Stimulated activated CD4-positive, alpha-beta T cell treated with anti-CD3 and anti-CD28 coated beads, Interleukin-15, amount 100 ng/mL, for 1 hour (primary cell): ENCODE measurements at places on chromosomes 6 and 20.

GRCh38 chr20:43960231-43960630 lies 45.6 kb downstream of the TOX2 start:
- no peak for DNase-seq

DNA sequence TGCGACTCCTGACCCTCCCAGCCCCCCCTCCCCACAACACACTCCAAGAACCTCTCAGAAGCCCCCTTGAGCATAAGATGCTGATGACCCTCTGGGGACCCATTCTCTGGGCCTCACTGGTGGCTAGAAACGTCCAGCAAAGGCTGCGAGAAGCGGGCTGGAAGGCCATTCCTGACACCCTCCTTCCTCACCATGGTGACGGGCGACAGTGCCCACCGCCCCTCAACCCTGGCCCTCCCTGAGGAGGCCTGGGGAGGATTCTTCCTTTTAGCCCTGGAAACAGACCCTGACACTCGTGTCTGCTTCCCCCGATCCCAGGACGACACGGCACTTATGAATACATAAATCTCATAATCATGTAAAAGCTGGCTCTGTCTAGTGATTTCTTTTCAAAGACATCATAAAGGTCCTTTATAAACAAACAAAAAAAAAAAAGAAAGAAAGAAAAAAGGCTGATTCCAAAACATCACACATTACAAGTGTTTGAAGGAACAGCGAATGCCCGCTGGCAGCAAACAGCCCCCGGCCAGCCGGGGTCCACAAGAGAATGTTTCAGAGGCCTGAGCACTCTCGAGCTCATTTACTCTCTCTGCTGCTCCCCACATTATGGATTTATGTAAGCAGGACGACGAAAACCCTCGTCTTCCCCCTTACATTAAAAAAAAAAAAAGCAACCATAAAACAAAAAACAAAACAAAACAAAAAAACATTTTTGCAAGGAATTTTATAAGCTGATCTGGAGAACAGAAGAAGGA lies 40.7 kb downstream of the PREX1 start:
- DNase-seq: no peak

DNA sequence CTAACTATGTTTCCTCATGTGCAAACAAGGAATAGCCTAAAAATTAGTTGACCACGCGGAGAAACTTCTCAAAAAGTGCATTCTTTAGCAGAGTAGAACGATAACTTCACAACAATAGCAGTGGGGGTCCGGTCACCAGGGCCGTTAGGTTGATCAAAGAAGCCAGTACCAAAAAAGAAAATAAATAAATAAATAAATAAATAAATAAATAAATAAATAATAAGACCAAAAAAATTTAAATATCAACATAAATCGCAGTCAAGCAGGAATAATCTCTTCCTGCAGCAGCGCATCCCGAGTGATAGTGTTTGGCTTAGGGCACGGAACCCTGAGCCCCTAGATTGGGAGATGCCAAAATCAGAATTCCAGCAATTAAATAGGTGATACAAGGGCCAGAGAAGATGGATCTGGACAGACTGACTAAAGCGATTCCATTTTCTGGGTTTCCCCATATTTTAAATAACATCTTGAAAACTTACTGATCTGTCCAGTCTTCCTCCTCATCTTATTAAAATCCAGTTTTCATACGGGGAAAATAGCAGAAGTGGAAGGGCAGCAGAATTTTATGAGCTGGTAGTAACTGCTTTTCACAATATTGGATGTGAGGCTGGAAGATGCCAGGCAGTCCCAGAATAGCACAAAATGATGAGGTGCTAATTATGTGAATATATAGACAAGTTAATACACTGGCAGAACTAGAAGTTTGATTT lies 4.4 kb upstream of the OLIG3 start:
- DNase-seq: no peak

- DNase-seq: no peak
These were observed 61.5 kb downstream of the TFAP2C start for GRCh38 chr20:56690531-56691175.

DNA sequence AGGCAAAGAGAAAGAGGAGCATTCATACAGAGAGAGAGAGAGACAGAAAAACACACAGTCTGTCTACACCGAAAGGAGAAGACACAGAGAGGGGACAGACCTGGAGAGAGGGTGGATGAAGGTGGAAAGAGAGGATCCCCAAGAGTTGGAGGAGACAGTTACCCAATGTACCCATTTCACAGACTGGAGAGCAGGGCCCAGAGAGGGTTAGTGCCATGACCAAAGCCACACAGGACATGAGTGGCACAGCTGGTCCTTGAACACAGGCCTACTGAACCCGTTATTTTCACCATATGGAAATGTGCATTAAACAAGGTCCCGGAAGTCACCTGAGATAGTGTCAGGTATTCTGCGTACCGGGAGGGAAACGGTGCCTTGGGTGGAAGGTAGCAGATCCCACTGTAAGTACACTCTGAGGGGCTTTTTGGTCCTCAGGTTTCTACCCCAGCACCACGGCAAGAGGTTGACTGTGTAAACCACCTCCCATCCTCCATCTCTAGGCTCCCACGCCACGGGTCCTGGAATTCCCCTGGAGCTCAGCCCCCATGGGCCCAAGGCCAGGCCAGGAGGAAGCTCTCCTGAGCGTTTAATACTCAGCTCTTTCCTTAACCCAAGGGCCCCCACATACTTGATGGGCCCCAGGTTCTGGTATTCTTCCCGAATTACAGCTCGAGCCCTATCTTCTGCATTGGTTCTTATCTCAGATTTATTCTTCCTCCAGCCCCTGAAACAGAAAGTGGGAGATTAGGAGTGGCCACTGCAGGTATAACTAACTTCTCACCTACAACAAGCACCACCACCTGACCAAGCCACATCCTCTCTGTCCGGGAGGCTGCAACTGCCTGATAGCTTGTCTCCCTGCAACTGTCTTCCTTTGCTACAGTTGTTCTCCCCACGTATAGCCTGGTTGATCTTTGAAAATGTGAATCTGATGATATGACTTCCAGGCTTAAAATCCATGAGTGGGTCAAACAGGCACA lies 38.4 kb upstream of the OCSTAMP start:
- no peak for DNase-seq

GRCh38 chr6:137951064-137951597 lies 84.1 kb downstream of the TNFAIP3 start:
- DNase-seq: no peak

DNA sequence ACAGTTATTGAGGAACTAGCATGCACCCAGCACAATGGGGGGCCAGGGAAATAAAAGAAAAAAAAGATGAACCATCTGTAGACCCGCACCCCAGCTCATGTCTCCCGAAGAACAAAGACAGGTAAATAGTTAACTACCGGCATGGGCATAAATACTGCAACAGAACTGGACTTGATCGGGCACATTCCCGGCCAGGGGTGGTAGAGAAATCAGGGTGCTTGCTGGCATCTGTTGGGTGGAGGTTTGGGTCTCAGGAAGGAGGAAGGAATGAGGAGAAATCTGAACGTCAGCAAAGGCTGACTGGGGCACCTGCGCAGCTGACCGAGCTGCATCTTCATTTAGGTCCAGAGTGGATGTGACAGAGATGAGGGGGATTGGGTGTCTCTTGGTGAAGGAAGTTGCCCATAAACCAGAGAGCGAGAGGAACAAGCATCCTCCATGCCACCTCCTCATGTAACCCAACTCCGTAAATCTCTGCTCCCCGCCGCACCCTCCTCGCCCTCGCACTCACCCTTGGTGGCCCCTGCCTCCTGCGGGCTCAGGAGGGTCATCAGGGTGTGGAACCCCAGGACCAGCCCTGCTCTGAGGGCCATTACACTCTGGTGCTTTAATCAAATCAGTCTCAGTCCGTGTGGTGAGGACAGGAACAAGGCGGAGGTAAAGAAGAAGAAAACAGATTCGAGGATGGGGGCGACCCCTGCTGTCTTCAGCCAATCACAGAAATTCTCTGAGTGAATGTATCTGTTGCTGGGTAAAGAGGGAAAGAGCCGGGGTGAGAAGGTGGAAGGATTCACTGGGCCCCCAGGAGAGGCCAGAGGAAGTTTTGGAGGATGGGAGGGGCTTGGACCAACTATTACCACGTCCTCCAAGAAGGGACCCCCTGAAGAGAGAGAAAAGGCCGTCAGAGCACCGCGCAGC lies at the start of gene HLA-DOA:
HLA-DOA (minus strand) TSS at position 648 of the 918 bp plus-strand sequence.
- no peak for DNase-seq

DNA sequence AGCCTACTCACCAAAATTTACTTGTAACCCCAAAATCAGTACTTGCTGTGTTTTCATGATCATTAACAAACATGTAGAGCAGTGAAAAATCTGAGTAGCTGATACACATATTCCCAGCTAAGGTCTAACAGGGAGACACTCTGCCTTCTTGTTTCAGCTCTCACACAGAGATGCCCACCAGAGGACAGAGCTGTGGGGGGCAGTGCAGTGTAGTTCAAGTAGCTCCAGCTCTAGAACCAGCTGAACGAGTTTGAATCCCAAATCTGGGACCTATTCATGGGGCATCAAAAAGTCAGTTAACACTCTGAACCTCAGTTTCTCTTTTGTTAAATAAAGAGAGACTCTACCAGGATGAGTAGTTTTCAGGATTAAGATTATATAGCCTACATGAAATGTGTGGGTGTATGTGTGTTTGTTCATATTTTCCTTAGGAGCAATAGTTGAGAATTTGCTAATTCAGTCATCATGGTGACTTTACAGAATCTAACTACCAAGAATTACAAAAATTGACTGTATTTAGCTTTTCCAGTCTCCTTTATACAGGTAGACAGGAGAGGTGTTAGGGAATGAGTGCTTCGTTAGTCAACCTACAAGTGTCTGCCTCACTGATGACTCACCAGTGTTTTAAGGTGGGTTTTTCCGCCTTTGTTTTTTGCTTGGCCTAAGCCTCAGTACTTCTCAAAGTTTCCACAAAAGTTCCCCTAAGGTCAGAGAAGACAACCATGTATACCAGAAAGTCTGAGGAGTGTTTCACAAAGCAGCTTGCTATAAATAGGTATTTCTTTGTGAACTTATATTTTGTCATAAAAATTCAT lies 164.0 kb upstream of the RUNX2 start:
- DNase-seq: no peak

DNA sequence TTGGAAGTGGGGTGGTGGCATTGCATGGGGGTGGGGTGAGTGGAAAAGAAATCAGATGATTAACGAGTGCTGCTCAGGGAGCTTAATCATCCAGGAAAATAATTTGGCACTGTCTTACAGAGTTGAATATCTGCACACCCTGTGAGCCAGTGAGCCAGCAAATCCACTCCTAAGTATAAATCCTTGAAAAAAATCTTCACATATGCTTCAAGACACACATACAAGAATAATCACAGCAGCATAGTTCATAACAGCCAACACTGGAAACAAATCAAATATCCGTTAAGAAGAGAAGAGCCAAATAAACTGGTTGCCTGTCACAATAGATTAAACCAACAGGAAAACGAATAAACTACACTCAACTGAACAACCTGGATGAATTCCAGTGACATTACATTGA lies 62.8 kb downstream of the SAMD3 start:
- DNase-seq: no peak

DNA sequence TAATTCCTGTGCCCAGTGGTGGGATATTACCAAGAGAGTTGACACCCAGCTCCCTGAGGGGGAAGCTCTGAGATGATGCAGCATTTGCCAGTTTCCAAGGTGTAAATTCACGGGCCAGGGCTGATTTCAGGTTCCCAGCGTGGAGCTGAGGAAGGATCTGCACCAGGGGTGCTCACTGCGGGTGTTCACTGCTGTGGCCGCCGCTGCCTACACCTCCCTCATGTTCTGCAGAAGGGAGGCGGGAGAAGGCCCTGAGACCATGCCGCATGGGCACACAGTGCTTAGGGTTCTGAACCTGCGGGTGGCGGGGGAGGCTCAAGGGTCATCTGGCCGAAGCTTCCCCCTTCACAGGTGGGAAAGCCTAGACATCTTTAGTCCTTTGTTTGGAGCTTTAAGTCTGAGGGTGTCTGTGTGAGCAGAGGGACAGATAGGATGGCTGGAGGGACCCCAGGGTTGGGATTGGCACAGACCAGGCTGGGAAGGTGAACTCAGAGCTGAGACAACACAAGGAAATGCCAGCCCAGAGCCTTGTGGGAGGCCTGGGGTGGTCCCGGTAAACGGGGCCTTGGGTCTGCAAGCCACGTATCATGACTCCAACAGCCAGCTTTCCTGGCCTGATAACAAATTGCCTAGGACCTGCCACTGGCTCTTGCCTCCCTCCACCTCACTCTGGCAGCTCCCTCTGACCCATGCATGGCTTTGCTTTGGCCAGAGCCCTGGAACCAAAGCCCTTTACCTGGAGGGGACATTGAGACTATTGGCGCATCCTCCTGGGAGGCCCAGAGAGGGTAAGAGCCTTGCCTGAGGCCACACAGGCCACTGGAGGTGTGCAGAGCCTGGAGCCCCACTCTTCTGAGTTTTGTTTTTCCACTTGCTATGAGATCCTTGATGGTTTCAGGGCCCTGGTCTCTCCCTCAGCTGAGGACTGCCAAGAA lies 40.4 kb downstream of the SYNJ2 start:
- DNase-seq: no peak

GRCh38 chr6:36141961-36142360 lies 11.6 kb downstream of the MAPK13 start:
- DNase-seq: no peak

GRCh38 chr6:313087-313486 lies 20.8 kb downstream of the DUSP22 start:
- DNase-seq: no peak

DNA sequence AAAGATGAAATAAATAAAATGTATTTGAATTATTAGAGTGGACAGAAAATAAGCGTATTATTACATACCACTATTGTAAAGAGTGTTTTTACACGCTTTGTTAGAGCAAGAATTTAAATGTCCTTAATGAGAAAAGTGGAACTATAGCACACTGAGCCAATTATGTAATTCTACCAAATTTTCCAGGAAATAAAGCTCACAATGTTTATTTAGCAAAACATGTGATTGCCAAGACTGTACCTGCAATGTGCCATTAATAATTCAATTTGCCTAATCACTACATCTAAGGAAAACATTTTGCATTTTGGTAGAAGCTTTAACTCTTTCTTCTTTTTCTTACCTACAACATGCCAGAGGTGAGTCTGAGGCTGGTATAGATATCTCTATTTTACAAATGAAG lies 58.7 kb upstream of the PHACTR1 start:
- no peak for DNase-seq

- no peak for DNase-seq
These were observed 71.3 kb downstream of the HACE1 start for GRCh38 chr6:104788400-104788799.

GRCh38 chr6:105137388-105137787 lies 42.4 kb downstream of the POPDC3 start:
- DNase-seq: no peak

- DNase-seq: no peak
These were observed 135.4 kb downstream of the JPH2 start for GRCh38 chr20:44051661-44052000.

- DNase-seq: no peak
These were observed 143.1 kb upstream of the ARID1B start for GRCh38 chr6:156634048-156634447.

GRCh38 chr6:156197513-156197912 lies 579.7 kb upstream of the ARID1B start:
- DNase-seq: no peak

- no peak for DNase-seq
These were observed 2.7 kb upstream of the DTD1 start for GRCh38 chr20:18585134-18585533.

DNA sequence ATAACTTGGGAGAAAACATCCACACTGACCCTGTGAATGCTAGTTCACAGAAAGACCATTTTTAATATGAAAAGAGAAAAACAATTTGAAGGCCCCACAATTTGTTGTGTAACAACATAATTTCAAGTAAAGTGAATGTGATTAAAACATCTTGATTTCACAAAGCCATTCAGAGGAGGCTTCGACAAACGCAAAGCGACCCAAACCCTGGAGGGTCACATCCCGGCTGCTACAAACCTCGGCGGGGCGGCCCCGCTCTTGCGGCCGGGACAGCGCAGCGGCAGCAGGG lies 14.0 kb downstream of the FOXC1 start:
- DNase-seq: no peak
